ENCODE measurements at places on chromosomes 5 and 9. TPM values are rescaled to one million over a fixed set of nuclear protein-coding genes. Genes with fewer than 3 reads are reported as not detected.

Gene GZMA
- 88.1 TPM for total RNA-seq

Gene MPDZ
- not detected for total RNA-seq

Gene MYOZ3
- total RNA-seq = 0.51 TPM

Gene RGS7BP
- total RNA-seq = not detected

Gene FOXI1
- total RNA-seq = not detected

Gene S100Z
- 1.5 TPM for total RNA-seq

Gene IL7R
- total RNA-seq = 50.8 TPM

Gene FOXD4
- total RNA-seq = 0.22 TPM

Gene GRIA1
- total RNA-seq = not detected

Gene PCDHGA2
- 0.17 TPM for total RNA-seq

Gene ADAMTSL1
- total RNA-seq = not detected

Gene ZCCHC9
- 41.7 TPM for total RNA-seq

Gene DMRT2
- 1.5 TPM for total RNA-seq

Gene FST
- 0.31 TPM for total RNA-seq

Gene HRH2
- total RNA-seq = 94.7 TPM

Gene DRD1
- not detected for total RNA-seq

Gene IL6ST
- total RNA-seq = 86.1 TPM

Gene DNAH5
- total RNA-seq = not detected

Gene GLRA1
- total RNA-seq = not detected

Gene PCDHA1
- total RNA-seq = not detected

Gene PCDHGA5
- total RNA-seq = 0.31 TPM

Gene PSMD5
- total RNA-seq = 59.2 TPM

Gene LTC4S
- total RNA-seq = 1.7 TPM

Gene OR1Q1
- not detected for total RNA-seq

Gene GFPT2
- 1.1 TPM for total RNA-seq

Gene OMD
- not detected for total RNA-seq
